Common myeloid progenitor, CD34-positive (primary cell): ENCODE measurements at places on chromosomes 2 and 18.

DNA sequence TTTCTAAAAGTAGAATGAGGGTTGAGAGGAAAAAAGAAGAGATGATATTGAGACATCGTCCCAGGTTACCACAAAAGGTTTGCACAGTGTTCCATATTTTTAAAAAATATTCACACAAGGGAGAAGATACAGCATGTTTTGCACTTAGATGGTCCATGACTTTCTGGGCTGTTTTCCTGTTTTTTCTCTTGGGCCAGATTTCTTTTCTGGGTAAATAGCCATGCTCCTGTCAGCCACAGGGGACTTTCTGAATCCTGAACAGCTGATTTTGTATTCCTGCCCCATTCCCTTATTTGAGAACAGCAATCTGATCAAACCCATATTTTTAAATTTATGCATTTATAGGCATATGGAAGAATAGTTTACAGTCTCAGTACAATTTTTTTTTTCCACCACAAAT lies 185.9 kb upstream of the NRP2 start:
- H3K4me1 ChIP-seq = no peaks in the 10 kb centered on the region
- H3K36me3 ChIP-seq = no peaks in the 10 kb centered on the region
- H3K4me3 ChIP-seq = no peak overlapping the region
- no peak overlapping the region for H3K27ac ChIP-seq
- H3K27me3 ChIP-seq = no peaks in the 10 kb centered on the region

- no peak overlapping the region for H3K27ac ChIP-seq
- H3K4me1 ChIP-seq = no peaks in the 10 kb centered on the region
- no peak overlapping the region for H3K4me3 ChIP-seq
- H3K36me3 ChIP-seq = no peaks in the 10 kb centered on the region
- DNase-seq = no peak
These were observed 846.2 kb downstream of the SLC4A3 start for GRCh38 chr2:220473611-220474010.

DNA sequence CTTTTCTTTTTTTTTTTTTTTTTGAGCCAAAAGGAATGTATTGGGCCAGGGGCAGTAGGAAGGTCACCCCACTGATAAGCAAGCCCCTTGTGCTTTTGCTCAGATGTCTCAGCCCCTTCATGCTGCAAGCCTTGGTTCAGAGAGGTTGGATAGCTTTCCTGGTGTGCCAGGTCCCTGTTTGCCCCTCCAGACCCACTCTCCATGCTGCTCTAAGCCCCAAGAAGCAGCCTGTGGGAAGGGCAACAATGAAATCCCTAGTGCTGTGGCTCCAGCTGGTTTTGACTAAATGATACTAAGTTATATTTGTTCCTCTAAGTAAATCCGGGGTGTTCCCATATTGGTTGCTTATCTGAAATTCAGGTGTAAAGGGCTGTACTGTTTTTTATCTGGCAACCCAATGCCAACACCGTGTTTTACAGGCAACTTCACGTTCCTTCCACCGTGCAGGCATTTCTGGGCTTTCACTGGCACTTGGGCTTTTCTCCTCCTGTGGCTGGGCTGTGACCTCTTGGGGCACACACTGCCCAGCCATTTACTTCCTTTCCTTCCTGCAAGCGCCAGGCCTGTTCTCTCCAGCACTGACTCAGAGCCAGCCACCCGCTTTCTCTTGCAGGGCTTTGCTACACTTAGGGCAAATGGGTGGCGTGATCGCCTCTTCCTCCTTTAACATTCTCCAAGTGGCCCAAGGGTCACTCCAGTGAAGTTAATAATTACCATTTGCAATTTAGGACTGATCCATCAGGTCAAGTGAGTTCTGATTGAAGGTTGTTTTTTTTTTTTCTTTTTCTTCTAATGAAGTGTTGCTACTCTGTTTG lies 21.6 kb downstream of the MERTK start:
- no peak overlapping the region for H3K4me3 ChIP-seq
- DNase-seq = no peak
- no peaks in the 10 kb centered on the region for H3K36me3 ChIP-seq
- H3K27me3 ChIP-seq = no peaks in the 10 kb centered on the region
- H3K27ac ChIP-seq = no peak overlapping the region
- peaks cover 7% of the 10 kb centered on the region for H3K4me1 ChIP-seq

DNA sequence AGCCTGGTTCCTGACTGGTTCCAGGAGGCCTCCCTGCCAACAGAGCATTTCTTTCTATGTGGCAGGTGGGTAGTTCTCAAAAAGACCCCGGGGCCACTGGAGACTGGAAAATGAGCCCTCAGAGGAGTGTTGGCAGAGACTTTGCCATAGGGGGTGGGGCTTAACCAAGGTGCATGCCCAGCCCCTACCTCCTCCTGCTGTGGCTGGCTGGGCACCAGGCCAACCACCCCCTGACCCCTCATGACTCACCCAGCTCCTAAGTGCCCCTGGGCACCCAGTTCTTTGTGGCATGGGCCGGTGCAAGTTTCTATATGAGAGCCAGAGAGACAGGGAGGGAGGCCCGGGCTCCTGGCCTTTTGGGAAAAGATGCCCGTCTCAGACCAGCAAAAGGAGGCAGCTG lies 98.2 kb upstream of the SMAD2 start:
- DNase-seq = no peak
- H3K27ac ChIP-seq = no peak overlapping the region
- H3K27me3 ChIP-seq = peaks cover 2% of the 10 kb centered on the region

DNA sequence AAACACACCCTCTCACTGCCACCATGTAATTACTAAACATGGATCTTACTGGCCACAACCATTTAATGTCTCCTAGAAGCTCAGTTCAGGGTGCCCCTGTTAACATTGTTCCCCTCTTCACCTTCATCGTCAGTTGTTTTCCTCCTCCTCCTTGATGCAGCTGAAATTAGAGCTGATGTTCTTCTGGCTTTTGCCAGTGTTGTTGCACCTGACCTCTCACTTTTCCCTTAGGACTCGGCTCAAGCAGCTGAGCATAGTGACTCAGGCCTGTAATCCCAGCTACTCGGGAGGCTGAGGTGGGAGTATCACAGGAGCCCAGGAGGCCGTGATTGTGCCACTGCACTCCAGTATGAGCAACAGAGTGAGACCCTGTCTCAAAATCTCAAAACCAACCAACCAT lies 70.8 kb downstream of the ACSL3 start:
- H3K4me3 ChIP-seq = no peak overlapping the region
- H3K27ac ChIP-seq = no peak overlapping the region
- DNase-seq = no peak
- H3K27me3 ChIP-seq = no peaks in the 10 kb centered on the region
- H3K4me1 ChIP-seq = no peaks in the 10 kb centered on the region

- DNase-seq = no peak
- H3K4me1 ChIP-seq = no peaks in the 10 kb centered on the region
- no peaks in the 10 kb centered on the region for H3K36me3 ChIP-seq
- H3K27me3 ChIP-seq = no peaks in the 10 kb centered on the region
- H3K4me3 ChIP-seq = no peak overlapping the region
These were observed 185.4 kb downstream of the FBXO15 start for GRCh38 chr18:73962256-73962655.

DNA sequence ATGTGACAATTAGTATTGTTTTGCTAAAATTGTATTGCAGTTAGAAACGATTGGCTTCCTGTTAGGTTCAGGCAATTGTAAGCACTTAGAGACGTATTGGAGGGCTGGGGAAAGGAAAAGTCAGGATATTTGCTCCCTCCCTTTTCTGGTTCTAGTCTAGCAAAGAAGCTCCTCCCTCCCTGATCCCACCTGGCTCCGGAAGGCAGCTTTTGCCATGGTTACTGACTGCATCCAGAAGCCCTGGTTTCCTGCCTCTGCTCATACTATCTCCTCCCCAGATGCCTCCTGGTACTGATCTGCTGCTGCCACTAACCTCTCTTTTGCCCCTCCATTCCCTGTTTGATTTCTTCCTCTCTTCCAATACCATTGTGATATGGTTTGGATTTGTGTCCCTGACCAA lies 275.9 kb downstream of the MREG start:
- no peak overlapping the region for H3K27ac ChIP-seq
- H3K4me3 ChIP-seq = no peak overlapping the region
- DNase-seq = no peak
- no peaks in the 10 kb centered on the region for H3K36me3 ChIP-seq

DNA sequence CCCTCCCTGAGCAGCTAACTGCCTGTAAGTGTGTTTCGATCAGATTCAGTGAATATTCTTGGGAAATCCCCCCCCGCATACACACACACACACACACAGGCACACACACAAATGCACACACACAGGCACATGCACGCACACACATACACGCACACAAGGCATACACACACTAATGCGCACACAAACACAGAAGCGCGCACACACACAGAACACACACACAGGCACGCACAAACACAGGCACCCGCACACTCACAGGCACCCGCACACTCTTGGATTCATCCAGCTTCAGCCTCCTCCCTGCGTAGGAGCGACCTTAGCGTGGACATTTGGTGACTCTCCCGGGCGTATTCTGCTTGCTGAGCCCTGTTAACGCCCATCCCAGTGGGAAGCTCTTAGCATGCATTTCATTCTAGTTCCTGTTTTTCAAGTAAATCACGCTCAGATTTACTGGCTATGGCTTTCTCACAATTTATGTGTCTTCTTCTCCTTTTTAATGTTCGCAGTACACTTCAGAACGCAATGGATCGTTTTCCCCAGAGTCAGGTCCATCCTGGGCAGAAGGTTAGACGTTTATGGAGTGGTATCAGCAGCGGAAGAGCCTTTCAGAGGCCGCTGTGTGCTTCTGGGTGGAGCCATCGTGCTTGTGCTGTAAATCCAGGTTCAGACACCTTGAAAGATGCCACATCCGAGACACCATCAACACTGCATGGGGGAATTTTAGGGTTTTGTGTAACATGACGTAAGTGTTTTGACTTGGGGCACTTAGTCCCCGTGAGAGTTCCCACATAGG lies 656.6 kb downstream of the GALR1 start:
- H3K4me1 ChIP-seq = no peaks in the 10 kb centered on the region
- H3K27ac ChIP-seq = no peak overlapping the region
- no peak overlapping the region for H3K4me3 ChIP-seq

DNA sequence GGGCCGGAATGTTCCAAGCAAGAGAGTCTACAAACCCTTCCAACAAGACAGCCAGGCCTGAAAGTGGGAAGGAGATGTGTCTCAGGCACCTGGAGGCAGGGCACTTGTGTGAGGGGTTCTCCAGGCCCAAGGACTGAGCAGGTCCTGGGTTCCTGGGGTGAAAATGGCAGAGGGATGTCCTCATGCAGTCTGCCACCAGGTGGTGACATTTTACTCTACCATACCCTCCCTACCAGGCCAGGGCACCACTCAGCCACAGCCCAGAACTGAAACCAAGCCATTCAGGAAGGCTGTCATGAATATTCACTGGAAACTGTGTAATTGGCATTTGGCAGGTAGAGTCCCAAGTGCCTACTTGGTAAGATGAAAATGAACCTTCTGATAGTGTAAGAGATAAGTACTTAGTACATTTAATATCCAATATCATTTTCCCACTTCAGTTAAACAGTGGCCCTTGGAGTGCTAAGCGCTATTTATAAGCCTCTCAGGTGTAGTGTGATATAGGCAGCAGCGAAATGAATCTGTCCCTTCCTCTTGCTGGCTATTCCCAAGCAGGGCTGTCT lies 185.1 kb downstream of the MYO5B start:
- H3K27me3 ChIP-seq = no peaks in the 10 kb centered on the region
- H3K4me1 ChIP-seq = no peaks in the 10 kb centered on the region
- no peak overlapping the region for H3K27ac ChIP-seq
- no peak overlapping the region for H3K4me3 ChIP-seq
- no peaks in the 10 kb centered on the region for H3K36me3 ChIP-seq

DNA sequence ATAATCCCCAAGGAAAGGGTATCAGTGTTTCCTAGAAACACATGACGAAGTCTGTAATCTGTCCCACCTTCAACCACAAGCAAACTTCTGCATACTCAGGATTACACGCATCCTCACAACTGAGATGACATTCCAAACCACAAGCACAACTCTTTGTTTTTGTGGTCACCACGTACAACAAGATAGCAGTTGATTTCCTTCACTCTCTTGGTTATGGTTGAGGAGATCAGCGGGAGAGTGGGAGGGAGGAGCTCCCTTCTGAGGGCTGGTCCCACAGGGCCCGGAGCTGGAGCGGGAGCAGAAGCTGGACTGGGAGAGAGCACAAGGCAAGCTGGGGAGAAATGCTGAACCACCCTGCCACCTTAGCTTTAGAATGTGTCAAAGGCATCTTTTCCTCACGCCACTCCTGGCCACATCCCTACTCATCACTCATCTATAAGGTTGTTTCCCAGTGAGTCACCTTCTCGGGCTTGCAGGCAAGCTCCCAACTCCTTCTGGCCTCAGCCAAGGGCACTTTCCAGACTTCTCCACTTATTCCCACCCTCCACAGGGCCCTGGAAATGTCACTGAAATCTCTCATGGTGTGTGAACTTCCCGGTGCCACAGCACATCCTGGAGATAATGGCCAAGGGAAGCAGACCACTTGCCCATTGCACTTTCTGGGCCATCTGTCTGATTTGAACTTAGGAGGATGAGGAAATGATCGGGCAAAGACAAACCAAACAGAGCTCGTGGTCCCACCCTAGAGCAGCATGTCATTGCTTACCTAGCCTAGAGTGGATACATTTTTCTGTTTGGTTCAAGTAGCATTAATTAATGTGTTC lies 98.9 kb upstream of the LGALSL start:
- no peaks in the 10 kb centered on the region for H3K36me3 ChIP-seq
- H3K4me3 ChIP-seq = no peak overlapping the region
- H3K27ac ChIP-seq = no peak overlapping the region
- DNase-seq = peak; percentile 80

DNA sequence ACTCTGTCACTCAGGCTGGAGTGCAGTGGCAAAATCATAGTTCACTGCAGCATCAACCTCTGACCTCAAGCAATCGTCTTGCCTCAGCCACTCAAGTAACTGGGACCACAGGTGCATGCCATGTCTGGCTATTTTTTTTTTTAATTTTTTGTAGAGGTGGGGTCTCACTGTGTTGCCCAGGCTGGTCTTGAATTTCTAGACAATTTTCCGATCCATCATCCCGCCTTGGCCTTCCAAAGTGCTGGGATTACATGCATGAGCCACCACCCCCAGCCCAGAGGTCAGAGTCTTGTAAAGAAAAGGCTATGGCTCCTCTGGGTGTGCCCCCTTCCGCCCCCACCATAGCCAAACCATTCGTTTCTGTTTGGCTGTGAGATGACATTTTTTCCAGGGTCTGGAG lies 13.1 kb upstream of the TMBIM1 start:
- no peak for DNase-seq
- no peak overlapping the region for H3K27ac ChIP-seq
- H3K4me3 ChIP-seq = no peak overlapping the region
- no peaks in the 10 kb centered on the region for H3K36me3 ChIP-seq
- no peaks in the 10 kb centered on the region for H3K27me3 ChIP-seq

- H3K4me1 ChIP-seq = no peaks in the 10 kb centered on the region
- no peak overlapping the region for H3K4me3 ChIP-seq
- H3K36me3 ChIP-seq = no peaks in the 10 kb centered on the region
- no peak for DNase-seq
- H3K27me3 ChIP-seq = no peaks in the 10 kb centered on the region
These were observed 236.7 kb downstream of the TMX3 start for GRCh38 chr18:68478246-68478645.

DNA sequence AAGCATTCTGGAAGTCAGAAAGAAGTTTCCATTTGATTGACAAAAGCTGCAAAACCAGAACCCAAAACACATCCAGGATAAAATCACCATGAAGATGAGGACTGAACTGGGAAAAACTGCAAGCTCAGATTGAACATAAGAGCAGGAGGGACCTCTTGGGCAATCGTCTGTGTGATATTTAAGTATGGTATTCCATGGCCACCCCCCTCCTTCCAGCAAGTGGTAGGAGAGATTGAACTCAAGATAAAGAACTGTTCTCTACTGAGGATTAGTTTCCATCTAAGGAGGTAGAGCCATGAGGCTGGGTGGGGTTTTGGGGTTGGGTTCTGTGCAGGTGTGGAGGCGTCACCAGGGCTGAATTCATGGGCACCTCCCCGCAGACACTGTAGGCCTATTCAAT lies 251.1 kb downstream of the NCKAP5 start:
- H3K36me3 ChIP-seq = no peaks in the 10 kb centered on the region
- H3K4me1 ChIP-seq = no peaks in the 10 kb centered on the region
- DNase-seq = no peak
